ENCODE measurements at places on chromosomes 2 and 18.

DNA sequence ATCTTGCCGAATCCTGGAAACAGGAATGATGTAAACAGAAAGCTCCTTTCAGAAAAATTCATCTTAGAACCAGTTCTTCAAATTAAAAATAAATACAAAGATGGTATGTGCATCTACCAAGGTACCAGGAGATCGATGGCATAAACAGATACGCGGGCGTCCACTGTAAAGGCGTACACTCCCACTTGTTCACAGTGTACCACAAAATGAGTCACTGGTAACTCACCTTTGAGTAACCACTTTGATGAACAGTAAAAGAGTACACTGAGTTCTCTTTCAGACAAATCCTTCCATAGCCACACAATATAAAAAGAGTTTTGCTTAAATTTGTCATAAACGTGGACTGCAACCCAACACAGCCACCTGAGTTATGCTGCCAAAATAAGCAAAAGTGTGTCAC, 128.3 kb downstream of the DNER start:
- no peak for DNase-seq

DNA sequence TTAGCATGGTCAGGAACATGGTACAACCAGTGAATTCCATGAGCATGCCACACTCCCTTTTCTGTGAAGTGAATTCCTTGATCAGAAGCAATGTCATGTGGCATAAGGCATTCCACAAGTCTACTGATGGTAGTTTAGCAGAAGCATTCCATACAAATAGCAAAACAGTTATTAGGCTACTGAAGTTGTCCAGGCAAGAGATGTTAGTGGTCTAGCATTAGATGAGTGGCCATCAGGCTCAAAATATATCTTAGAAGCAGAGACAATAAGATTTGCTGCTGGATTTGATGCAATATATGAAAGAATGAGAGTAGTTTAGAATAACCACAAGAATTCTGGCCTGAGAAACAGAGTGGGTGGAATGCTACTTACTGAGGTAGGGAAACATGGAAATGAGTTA, 355.3 kb upstream of the NRXN1 start:
- DNase-seq, result no peak

GRCh38 chr2:26666671-26667070, 25.5 kb upstream of the CIB4 start:
- DNase-seq, result no peak

- DNase-seq, result no peak
Observed at GRCh38 chr2:178514664-178515063, 34.4 kb downstream of the PLEKHA3 start.

DNA sequence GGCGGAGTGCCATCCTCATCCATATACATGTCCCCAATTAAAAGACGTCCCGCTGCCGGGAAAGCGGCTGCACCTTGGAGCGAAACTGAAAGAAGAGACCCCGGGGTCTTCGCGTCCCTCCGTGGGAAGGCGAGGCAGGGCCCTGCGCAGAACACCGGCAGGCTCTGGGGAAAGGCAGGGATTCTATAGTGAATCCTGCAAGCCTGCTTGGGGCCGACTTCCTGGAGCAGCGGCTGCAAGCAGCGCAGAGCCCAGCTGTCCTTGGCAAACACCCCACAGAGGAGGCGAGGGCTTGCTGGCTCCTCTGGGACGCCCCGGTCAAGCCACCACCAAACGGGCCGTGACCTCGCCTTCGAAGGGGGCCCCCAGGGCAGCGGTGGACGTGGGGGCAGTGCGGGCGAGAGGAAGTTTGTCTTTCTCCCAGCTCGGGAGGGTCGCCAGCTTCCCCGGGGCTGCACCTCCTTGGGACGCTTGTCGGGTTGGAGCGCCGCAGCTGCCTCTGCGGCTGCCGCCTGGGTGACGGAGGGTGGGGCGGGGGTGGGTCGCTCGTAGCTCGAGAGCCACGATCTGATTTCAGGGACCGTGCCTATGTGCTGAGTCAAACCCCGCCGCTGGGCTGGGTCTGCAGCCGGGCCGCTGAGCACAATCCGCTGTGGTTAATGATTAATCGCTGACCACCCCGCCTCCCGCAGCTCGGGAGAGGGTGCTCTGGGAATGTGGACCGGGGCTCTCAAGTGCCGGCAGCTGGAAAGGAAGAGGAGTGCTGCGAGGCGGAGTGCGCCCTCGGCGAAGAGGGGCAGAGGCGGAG, 486 bp upstream of the GPR39 start:
- DNase-seq, result no peak

DNA sequence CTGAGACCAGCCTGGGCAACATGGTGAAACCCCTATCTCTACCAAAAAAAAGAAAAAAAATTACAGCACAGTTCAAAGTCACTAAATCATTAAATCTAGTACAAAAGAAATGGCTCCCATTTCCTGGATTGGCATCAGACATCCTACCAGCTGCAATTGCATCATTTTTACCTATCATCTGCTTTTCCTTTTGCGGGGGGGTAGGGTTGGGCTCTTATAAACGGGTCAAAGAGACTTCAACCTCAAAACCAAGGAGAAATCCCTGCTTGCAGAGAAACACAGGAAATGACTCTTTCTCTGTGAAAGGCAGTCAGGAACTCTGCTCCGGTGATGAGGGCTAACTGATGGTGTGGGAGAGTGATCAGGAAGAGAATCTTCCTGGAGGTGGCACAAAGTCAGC, 45.3 kb upstream of the RFX8 start:
- DNase-seq, result no peak

- no peak for DNase-seq
Observed at GRCh38 chr2:201275069-201275468, 14.7 kb downstream of the CASP8 start.

DNA sequence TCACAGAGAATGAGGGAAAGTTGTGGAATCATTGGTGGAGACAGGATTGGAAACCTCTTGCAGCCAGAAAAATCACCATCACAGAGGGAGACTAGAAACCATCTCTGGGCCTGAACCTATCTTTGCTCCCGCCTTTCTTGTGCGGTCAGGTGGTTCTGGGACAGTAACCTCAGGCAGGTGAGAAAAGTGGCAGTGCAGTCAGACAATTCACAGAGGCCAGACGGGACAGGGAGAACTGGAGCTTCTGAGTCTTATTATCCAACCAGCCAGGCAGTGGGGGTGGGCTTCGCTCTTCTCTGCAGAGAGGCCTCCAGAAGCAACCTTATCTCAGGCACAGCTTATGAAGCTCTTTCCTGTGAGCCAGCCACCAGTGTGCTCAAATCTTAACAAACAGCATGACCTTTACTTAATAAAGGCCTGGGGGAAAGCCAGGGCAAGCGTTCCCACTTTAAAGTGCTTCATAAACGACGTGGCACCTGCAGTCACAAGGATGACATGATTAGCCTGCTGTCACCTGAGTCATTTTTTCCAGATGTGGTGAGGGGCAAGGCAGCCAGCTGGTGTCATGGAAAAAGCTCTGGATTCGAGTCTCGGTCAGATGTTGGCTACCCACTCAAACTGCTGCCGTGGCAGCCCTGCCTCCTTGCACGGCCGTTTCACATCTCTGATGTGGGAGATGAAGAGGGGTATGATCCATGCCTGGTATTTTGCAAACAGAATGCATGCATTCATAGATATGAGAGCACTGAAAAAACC, 109.7 kb downstream of the B3GNT2 start:
- peak; percentile 69 for DNase-seq

DNA sequence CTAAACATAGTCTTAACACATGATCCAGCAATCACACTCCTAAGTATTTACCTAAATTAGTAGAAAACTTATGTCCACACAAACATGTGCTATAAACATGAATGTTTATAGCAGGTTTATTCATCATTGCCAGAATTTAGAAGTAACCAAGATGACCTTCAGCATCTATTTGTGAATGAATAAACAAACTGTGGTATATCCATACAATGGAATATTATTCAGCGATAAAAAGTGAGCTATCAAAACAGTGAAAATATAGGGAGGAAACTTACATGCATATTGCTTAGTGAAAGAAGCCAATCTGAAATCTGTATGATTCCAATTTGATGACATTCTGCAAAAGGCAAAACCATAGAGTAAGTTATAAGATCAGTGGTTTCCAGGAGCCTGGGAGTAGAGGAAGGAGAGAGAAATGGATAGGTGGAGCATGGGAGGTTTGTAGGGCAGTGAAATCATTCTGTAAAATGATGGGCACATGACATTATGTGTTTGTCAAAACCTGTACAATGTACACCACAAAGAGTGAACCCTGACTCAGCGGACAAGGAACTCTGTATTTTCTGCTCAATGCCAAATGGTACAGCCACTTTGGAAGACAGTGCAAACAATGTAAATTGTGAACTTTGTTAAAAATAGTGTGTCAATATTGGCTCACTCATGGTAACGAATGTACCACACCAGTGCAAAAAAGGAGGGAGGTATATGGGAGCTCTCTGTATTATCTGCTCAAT, 61.9 kb upstream of the IGFBP2 start:
- DNase-seq, result no peak

DNA sequence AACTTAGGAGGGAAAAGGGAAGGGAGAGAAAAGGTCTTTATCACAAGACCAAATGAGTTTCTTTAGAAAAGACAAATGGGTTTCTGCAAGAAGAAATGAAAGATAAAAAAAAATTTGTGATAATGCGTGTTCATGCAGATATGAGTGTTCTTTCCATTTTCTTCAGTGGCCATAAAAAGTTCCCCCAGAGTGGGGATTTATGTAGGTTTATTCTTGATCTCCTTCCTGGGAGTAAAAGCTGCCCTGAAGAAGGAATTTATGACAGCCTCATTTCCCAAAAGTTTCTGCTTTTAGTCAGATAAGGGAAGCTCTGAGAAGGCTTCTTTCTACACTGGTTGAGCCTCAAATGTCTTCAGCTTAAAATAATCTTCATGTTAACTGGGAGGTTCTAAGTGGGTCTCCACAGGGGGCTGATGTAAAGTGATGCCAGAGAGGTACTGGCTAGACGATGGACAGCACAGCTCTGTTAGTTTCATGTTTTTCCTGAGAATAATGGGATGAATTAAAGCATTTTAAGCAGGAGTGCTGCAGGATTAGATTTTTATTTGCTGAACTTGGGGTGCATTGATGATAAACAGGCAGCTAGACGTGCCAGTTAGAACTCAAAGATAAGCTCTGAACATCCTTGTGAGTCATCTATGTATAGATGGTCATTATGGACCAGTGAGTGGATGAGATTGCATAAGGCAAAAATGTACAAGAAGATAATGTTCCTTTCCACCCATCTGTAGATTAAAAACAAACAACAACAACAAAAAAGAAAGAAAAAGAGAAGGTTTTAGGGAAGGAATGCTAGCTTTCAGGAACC, 99.4 kb upstream of the MSH2 start:
- DNase-seq, result no peak

- DNase-seq, result no peak
Observed at GRCh38 chr18:13641551-13642439, 84.6 kb downstream of the FAM210A start.

DNA sequence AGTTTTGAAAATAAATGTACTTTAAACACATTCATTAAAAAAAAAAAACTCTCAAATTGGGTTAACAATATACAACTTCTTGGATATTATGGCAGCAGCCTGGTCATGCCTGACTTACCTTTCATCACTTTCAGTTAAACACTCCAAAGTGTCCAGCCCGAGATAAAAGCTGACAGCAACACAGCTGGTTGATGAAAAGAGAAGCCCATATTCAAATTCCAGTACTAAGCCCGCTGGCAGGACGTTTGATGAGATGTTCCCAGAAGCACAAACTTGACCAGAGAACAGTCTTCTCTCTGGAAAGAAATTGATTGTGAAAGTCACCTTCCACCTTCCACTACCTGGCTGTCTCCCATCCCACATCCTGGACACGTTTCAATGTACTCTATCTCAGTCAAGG, 586.3 kb downstream of the TDRD15 start:
- no peak for DNase-seq

- DNase-seq, result no peak
Observed at GRCh38 chr18:45303026-45303425, 312.2 kb upstream of the SLC14A2 start.

DNA sequence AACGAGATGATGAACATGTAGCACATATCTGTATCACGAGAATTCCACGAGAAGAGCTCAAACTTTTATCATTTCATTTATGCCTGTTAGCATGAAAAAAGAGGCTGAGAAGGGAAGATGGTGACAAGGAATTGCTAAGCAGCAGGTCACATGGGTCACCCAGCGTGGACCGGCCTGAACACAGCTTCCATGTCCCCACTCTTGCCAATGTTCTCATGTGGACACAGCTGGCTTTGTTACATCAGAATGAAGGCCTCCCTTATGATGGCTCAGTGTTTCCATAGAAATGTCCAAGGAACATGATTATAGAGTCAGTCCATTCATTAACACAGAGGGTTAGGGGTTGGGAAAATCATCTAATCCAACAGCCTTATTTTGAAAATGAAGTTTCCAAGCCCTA, 215.4 kb downstream of the CMPK2 start:
- no peak for DNase-seq

- DNase-seq, result peak; percentile 67
Observed at GRCh38 chr2:84939426-84940087, 31.4 kb upstream of the KCMF1 start.

DNA sequence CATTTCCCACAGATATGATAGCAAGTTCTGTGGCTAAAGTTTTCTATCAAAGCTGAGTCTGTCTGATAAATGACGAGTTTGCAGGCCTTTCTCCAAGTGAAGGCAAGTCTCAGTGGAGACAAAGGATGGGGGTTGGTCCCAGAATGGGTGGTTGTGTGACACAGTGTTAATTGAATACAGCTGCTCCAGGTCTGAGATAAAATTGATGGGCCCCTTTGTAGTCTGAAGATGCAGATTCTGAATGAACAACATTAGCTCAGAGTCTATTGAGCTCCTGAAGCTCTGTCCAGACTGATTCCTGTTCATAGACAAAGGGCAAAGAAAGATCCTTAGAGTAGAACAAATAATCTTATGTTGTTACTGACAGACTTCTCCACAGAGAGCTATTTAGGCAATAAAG, 296.9 kb upstream of the CYRIA start:
- DNase-seq, result no peak

GRCh38 chr2:204984518-204984917, 439.2 kb downstream of the PARD3B start:
- no peak for DNase-seq

- DNase-seq, result no peak
Observed at GRCh38 chr2:208074610-208075356, 49.5 kb upstream of the PLEKHM3 start.

GRCh38 chr2:72712977-72713376, 112.9 kb downstream of the EXOC6B start:
- DNase-seq, result no peak

DNA sequence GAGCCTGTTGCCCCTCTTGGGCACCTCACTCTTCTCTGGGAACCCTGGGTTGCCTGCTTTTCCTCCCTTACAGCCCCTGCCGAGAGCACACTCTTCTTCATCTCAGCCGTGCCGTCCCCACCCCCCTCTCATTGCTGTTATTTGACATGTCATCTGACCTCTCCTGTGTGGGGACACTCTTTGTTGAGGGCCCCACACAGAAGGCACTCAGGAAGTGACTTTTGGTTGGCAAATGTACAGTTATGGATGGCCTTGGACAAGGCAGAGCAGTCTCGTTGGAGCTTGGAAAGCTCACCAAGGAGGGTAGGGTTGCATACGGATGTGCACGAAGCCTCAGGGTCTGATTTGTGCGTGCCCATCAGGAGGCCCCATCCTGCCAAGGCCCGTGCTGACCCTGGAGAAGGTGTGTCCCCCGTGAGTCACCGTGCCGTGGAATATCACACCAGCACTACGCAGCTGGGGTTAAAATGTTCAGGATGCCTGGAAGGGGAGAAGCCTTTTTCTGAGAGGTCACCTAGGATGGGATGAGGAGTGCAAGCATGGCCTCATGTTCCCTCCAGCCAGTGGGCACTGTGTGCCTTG, 93.9 kb downstream of the CTIF start:
- no peak for DNase-seq

GRCh38 chr2:71348302-71348701, 16.7 kb downstream of the ZNF638 start:
- DNase-seq, result no peak

GRCh38 chr2:205403244-205403825, 279.0 kb upstream of the NRP2 start:
- DNase-seq, result no peak
